A549 (cell line): ENCODE measurements at places on chromosomes 11 and 22.

- DNase-seq = no peak
These were observed 235.3 kb upstream of the SORL1-AS1 start for GRCh38 chr11:121688055-121688491.

- DNase-seq = no peak
These were observed 2.6 kb upstream of the ENDOD1 start for GRCh38 chr11:95086836-95087570.

DNA sequence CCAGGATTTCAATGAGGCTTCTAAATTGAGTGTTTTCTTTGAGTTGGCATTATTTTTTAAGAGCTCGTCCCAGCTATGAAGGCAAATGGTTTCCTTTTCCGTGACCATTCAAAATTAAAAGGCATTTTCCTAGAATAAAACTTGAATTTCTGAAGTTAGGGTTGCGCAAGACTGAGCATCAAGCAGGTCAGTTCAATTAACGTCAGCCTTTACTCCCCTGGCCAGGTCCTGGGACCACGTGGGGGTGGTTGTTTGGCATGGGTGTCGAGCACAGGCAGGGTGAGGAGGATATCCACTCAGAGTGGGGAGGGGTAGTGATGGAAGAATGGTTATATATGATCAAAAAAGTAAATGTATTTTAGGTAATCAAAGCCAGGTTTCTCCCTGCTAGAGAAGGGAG is 43.4 kb upstream of the TSKU start:
- DNase-seq = no peak

GRCh38 chr11:43674560-43674959 is 6.0 kb upstream of the HSD17B12 start:
- no peak for DNase-seq

DNA sequence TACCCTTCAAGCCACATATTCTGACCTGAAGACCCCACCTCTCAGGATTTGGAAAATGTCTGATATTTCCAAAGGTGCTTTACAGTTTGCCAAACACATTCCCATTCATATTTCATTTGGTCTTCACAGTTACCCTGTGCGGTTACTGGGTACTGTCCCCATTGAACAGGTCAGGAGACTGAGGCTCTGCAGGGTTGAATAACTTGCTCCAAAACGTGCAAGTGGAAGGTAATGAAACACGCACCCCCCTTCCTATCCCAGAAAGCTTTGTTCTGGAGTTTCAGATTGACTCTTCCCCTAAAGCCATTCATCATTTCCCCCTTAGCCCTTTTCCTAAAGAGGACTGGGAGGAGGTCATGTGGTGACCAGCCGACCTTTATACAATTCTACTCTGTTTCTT is 18.8 kb downstream of the MICAL2 start:
- no peak for DNase-seq
